Fibroblast of villous mesenchyme (primary cell): ENCODE measurements at places on chromosomes 4 and X.

DNA sequence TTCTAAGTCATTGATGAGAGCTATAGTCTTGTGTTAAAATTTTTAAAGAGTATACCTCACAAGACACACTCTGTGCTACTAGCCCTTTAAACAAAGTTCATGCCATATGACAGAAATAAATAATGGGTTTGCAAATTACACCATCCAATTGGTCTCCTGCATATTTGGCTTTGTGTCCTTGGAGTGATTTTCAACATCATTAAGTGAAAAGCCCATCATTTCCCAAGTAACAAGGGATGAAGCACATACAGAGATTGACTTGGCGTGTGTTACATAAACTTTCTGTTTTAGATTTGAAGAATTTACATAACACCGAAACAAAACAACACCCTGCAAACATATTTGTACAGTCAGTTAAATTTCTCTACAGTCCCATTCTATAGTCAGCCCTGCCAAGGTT, 216.9 kb upstream of the NEIL3 start:
- no peak for DNase-seq

GRCh38 chr4:65202853-65203236, 467.4 kb downstream of the EPHA5 start:
- no peak for DNase-seq

DNA sequence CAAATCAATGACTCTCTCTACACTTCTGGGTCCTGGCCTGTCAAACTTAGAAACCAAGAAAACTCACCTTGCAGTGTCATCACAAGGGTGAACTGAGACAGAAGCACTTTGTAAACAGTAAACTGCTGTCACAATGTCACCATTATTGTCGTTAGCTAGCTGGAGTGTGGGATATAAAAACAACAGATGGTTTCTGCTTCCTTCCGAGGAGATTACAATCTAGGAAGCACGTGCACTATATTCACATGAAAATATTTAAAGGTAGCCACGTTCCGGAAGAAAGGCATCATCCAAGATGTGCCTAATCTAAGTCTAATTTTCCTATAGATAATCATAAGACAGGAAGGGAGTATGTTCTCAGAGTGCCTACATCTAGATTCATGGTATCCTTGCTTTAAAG, 64.7 kb upstream of the ACSL1 start:
- DNase-seq = no peak

DNA sequence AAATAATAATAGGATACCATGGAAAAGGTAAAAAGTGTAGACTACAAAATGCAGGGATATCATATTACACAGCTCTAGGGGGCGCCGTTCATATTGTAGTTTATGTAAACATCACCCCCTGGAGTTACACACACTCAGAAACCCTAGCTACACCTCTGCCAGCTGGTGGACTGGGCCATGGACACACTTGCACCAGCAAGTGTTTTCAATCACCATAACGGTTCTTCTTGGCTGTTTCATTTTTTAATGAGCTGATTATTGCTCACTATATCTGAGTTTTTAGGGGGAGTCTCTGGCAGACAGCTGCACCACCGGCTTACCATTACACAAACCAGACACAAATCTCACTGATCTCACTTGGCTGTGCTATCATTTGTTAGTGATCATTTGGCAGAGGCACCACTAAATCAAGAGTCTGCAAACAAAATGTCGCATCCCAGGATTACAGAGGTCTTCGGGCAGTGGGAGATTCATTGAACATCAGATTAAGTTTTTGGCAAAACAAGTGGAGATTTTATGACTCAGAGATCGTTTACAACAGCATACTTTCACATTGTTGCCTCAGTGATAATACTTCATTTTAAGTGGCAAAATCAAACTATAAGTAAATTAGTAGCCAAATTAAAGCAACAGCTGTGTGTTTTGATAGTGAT, 185.7 kb downstream of the UNC5C start:
- peak; percentile 49 for DNase-seq

- DNase-seq = no peak
Measured at GRCh38 chr4:114945616-114946015, 167.8 kb downstream of the NDST4 start.

DNA sequence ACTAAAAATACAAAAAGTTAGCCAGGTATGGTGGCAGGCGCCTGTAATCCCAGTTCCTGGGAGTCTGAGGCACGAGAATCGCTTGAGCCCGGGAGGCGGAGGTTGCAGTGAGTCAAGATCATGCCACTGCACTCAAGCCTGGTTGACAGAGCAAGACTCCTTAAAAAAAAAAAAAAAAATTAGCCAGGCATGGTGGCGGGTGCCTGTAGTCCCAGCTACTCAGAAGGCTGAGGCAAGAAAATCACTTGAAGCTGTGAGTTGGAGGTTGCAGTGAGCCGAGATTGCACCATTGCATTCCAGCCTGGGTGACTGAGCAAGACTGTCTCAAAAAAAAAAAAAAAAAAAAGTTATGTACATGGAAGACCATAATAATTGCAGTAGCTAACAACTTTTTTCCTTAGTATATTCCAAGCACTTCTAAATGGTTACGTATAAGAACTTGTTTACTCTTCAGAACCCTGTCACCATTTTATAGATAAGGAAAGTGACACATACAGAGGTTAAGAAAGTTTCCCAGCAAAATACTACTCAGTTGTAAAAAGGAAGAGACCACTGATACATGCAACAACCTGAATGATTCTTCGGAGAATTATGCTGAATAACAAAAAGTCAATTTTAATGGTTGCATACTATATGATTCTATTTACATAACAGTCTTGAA, 24.5 kb downstream of the RUFY3 start:
- DNase-seq = peak; percentile 84

- DNase-seq = no peak
Measured at GRCh38 chr4:88969746-88970145, 87.2 kb downstream of the FAM13A start.

GRCh38 chrX:68833448-68833805, 4.6 kb downstream of the EFNB1 start:
- DNase-seq = no peak

- no peak for DNase-seq
Measured at GRCh38 chrX:46311581-46312120, 233.6 kb downstream of the ZNF674 start.

DNA sequence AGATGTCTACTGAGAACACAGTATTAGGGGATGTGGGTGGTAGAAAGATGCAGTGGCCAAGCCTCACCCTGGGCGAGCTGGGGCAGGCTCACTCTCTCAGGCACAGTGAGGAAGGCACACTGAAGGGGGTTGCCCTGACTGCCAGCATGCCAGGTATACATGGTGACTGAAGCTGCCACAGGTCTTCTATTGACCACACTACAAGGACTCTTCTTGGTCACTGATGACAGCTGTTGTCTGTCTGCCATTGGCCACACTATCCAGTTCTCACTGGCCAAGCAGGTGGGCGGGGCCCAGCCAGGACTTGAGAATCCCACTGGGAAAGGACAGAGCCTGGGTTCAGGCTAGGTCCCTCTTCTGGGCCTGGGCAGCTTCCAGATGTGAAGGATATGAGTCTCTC, 39.7 kb upstream of the TBC1D14 start:
- no peak for DNase-seq

GRCh38 chr4:100582146-100582545, 64.3 kb upstream of the EMCN start:
- DNase-seq = no peak

- no peak for DNase-seq
Measured at GRCh38 chrX:68697465-68698125, 50.1 kb downstream of the STARD8 start.

- no peak for DNase-seq
Measured at GRCh38 chr4:118889312-118889691, 648 bp downstream of the SYNPO2 start.

DNA sequence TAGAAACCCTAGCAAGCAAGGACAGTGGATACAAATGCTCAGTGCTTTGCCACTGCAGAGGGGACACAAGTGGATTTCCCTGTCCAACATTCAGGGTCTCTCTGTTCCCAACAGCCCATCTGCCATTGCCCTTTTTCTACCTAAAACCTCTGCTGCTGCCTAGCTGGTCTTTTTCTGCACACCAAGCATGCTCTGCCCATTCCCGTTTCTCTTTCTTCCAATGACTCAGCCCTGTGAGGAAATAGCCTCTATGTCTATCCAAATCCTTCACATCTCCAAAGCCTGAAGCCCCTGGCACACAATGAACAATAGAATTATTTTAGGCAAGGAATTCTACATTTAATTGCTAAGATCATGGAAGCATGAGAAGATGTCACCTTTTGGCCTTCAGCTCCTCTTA, 5.7 kb upstream of the AMELX start:
- DNase-seq = no peak

DNA sequence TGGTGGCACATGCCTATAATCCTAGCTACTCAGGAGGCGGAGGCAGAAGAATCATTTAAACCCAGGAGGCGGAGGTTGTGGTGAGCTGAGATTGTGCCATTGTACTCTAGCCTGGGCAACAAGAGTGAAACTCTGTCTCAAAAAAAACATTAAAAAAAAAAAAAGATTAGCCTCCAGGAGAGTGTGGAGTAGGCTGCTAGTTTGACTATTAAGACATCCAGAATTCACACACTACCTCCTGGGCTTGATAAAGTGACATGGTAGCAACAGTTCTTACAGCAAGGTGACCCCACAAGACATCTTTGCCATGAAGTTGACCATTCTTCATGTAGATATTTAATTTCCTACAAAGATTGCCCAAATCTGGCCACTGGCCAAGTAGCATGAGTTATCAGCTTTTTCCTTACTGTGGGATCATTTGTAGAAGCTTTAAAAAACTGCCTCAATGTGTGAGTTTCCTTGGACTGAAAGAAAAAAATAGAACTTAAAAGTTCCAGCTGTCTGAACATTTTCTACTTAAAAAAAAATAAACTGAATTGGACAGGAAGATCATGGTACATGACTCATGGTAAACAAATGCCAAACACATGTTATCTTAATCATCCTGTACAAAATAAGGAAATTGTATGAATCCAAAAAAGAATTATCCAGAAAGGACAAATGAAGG, 35.3 kb upstream of the SPRY1 start:
- peak; percentile 89 for DNase-seq

DNA sequence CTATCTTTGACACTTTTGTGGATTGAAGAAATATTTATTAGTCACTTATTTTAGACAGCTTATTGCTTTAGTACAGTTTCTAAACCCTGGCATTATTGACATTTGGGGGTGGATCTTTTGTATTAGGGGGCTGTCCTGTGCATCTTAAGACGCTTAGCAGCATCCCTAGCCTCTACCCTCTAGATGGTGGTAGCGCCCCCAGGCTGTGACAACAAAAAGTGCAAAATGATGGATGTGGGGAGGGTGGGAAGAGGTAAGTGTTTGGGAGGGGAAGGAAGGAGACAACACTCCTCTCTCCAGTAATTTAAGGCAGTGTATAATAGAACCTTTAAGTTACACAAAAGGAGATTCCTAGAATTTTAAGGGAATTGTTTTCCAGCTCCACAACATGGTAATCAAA, 1210.6 kb downstream of the C4orf33 start:
- no peak for DNase-seq

DNA sequence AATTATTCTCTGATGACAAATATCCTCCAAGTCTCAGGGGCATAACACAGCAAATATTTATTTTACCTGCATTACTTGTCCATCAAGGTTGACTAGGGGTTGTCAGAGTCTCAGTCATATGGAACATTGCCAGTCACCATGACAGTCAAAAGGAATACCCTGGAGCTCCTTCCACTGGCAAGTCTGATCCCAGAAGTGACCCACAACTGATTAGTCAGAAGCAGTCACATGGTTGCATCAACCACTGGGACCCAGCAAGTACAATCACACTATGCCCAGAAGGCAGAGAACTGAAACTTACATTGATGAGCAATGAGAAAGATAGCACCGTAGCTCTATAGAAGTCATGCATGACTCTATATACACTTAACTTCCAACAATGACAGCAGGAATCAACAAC, 41.9 kb upstream of the SOD3 start:
- DNase-seq = no peak

DNA sequence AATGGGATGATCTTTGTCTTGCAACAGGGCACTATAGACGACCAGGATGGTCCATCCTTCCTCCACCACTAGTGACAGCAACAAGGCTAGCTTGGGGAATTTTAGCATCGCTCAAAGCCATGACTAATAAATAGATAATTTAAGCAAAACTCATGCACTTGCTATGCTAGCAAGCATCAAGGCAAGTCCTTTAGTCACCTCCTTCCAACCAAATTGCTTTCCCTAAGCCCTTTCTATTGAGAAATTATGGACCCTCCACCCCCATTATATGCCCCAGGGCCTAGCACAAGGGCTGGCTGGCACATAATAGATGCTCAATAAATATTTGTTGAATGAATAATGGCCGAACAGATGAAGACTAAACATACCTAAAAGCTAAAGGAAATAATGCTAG, 28.6 kb downstream of the SLC16A2 start:
- DNase-seq = no peak

GRCh38 chr4:173878701-173879100, 348.7 kb upstream of the HAND2 start:
- peak; percentile 99 for DNase-seq

- DNase-seq = no peak
Measured at GRCh38 chrX:12906046-12906761, at the start of gene TLR8. TLR8 (plus strand) TSS chrX:12906620; CDS start chrX:12906707, 87 bp downstream.

GRCh38 chr4:105662935-105663675, 45.4 kb downstream of the INTS12 start:
- no peak for DNase-seq

DNA sequence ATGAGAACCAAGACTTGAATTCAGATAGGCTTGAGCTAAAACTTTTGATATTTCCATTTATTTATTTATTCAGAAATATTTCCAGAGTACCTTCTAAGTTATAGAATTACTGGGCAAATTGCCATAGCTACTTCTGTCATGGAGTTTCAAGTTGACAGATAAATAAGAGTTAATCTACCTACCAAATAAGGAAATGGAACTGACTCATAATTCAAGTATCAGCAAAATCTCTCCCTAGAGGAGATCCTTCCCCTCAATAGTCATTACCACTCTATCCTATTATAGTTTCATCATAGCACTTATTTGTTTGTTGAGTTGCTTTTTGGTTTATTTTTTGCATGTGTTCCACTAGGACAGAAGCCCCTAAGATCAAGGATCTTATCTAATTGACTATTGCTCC, 48.8 kb upstream of the CCSER1 start:
- DNase-seq = no peak

GRCh38 chr4:54254915-54255246, 25.8 kb downstream of the PDGFRA start:
- peak; percentile 78 for DNase-seq

- DNase-seq = peak; percentile 48
Measured at GRCh38 chr4:169620880-169621248, 486 bp downstream of the CLCN3 start.

- DNase-seq = no peak
Measured at GRCh38 chr4:137774501-137774900, 242.2 kb upstream of the PCDH18 start.

- DNase-seq = no peak
Measured at GRCh38 chrX:110914281-110914680, 118.7 kb upstream of the CHRDL1 start.
